GM23338 (cell line): ENCODE measurements at places on chromosomes 3 and 15. TPM values are rescaled to one million over a fixed set of nuclear protein-coding genes. Genes with fewer than 3 reads are reported as not detected.

GRCh38 chr15:57881361-57881760 is 174.8 kb downstream of the POLR2M start:
- no peaks in the 10 kb centered on the region for H3K4me1 ChIP-seq
- no peak overlapping the region for H3K27ac ChIP-seq
- no peaks in the 10 kb centered on the region for H3K36me3 ChIP-seq
- no peak for DNase-seq

GRCh38 chr15:60454824-60455223 is 24.1 kb downstream of the ICE2 start:
- H3K4me3 ChIP-seq, result no peak overlapping the region
- no peaks in the 10 kb centered on the region for H3K27me3 ChIP-seq
- H3K4me1 ChIP-seq, result no peaks in the 10 kb centered on the region
- no peak for DNase-seq

GRCh38 chr3:107432013-107432515 is 54.8 kb downstream of the CCDC54 start:
- H3K4me1 ChIP-seq, result no peaks in the 10 kb centered on the region; the same call in 1 of the 2 replicates
- H3K4me3 ChIP-seq, result peak overlapping the region; percentile 60
- H3K27ac ChIP-seq, result peak overlapping the region; percentile 65

GRCh38 chr15:41543521-41543870 is 561 bp downstream of the RPAP1 start:
- H3K27ac ChIP-seq, result peak overlapping the region; percentile 89
- no peak for DNase-seq
- no peaks in the 10 kb centered on the region for H3K36me3 ChIP-seq
- no peaks in the 10 kb centered on the region for H3K4me1 ChIP-seq

DNA sequence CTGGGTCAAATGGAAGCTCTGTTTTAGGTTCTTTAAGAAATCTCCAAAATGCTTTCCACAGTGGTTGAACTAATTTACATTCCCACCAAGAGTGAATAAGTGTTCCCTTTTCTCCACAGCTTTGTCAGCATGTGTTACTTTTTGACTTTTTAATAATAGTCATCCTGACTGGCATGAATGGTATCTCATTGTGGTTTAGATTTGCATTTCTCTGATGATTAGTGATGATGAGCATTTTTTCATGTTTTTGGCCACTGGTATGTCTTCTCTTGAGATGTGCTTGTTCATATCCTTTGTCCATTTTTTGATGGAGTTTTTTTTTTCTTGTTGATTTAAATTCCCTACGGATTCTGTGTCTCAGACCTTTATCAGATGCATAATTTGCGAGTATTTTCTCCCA is 745.0 kb upstream of the BCHE start:
- H3K4me3 ChIP-seq, result no peak overlapping the region
- no peak overlapping the region for H3K27ac ChIP-seq
- no peaks in the 10 kb centered on the region for H3K4me1 ChIP-seq
- no peak for DNase-seq
- no peaks in the 10 kb centered on the region for H3K27me3 ChIP-seq

- H3K4me3 ChIP-seq, result no peak overlapping the region
- no peak overlapping the region for H3K27ac ChIP-seq
- H3K36me3 ChIP-seq, result no peaks in the 10 kb centered on the region
- peak; percentile 59 for DNase-seq
Observed at GRCh38 chr3:138332472-138333073, 2.9 kb upstream of the NME9 start.

- DNase-seq, result peak; percentile 74
- H3K36me3 ChIP-seq, result no peaks in the 10 kb centered on the region
- peak overlapping the region; percentile 64 for H3K4me3 ChIP-seq
Observed at GRCh38 chr3:186825294-186825821, 17.2 kb upstream of the ADIPOQ start.

DNA sequence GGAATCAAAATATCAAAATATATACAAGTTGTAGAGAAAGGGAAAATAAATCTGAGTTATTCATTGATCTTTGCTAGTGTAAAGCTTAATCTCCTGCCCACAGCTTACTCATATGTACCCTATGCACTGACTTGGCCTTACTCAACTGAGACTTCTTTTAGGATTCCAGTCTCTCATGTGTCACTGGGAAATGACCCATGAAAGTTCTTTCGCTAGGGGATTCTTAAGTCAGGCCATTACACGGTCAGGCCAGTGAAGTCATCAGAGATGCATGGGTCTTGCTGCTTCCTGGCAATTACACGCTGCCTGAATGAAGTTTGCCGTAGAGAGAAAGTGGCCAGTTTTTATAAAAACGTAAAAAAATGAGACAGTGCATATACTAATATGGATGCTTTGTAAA is 20.7 kb upstream of the LPP start:
- no peaks in the 10 kb centered on the region for H3K36me3 ChIP-seq
- H3K27me3 ChIP-seq, result no peaks in the 10 kb centered on the region
- no peak overlapping the region for H3K27ac ChIP-seq
- no peak for DNase-seq
- no peaks in the 10 kb centered on the region for H3K4me1 ChIP-seq

GRCh38 chr15:55683376-55683775 is 59.6 kb downstream of the PRTG start:
- no peak overlapping the region for H3K4me3 ChIP-seq
- H3K27me3 ChIP-seq, result no peaks in the 10 kb centered on the region

DNA sequence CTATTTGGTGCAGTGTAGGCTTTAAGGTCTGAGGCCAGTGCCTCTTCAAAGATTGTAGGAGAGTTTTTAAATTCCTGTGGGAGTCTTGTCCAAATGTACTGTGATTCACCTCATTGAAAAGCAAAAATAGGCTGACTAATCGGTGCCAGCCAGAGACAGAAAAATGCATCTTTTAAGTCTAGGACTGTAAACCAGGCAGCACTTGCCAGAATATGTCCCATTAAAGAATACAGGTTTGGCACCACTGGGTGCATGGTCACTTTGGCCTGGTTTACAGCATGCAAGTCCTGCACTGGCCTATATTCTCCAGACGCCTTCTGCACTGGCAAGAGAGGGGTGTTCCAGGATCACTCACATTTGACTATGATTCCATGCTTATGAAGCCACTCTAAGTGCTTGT is 20.3 kb upstream of the NOX5 start:
- no peak overlapping the region for H3K27ac ChIP-seq
- H3K4me1 ChIP-seq, result peaks cover 18% of the 10 kb centered on the region
- DNase-seq, result no peak
- H3K4me3 ChIP-seq, result no peak overlapping the region
- no peaks in the 10 kb centered on the region for H3K36me3 ChIP-seq

GRCh38 chr3:178036451-178037144 is 499.6 kb upstream of the KCNMB2 start:
- no peaks in the 10 kb centered on the region for H3K36me3 ChIP-seq
- no peaks in the 10 kb centered on the region for H3K4me1 ChIP-seq
- no peak for DNase-seq
- no peak overlapping the region for H3K4me3 ChIP-seq

GRCh38 chr15:60607817-60608216 is 128.9 kb upstream of the ICE2 start:
- H3K27me3 ChIP-seq, result no peaks in the 10 kb centered on the region
- no peak overlapping the region for H3K4me3 ChIP-seq
- H3K36me3 ChIP-seq, result no peaks in the 10 kb centered on the region
- no peaks in the 10 kb centered on the region; the same call in 1 of the 2 replicates for H3K4me1 ChIP-seq
- H3K27ac ChIP-seq, result no peak overlapping the region

GRCh38 chr3:100277255-100277800 is 16.5 kb downstream of the TBC1D23 start:
- H3K27ac ChIP-seq, result no peak overlapping the region
- peaks cover 8% of the 10 kb centered on the region for H3K4me1 ChIP-seq
- H3K36me3 ChIP-seq, result no peaks in the 10 kb centered on the region; the same call in 1 of the 2 replicates
- H3K4me3 ChIP-seq, result no peak overlapping the region
- H3K27me3 ChIP-seq, result no peaks in the 10 kb centered on the region

GRCh38 chr3:144129536-144130214 is 158.1 kb downstream of the DIPK2A start:
- H3K4me3 ChIP-seq, result no peak overlapping the region
- H3K4me1 ChIP-seq, result no peaks in the 10 kb centered on the region
- H3K27me3 ChIP-seq, result no peaks in the 10 kb centered on the region
- no peaks in the 10 kb centered on the region for H3K36me3 ChIP-seq
- no peak for DNase-seq

- H3K4me1 ChIP-seq, result peaks cover 24% of the 10 kb centered on the region
- H3K4me3 ChIP-seq, result no peak overlapping the region
- H3K36me3 ChIP-seq, result no peaks in the 10 kb centered on the region
- DNase-seq, result no peak
- no peak overlapping the region for H3K27ac ChIP-seq
Observed at GRCh38 chr15:80709542-80709941, 14.4 kb downstream of the ABHD17C start.

Gene GREM1
- 0.12 and 1.0 TPM in 2 replicates for total RNA-seq

Gene FBXO40
- 0.03 and 0.23 TPM in 2 replicates for total RNA-seq

Gene GOLGA8S
- not detected in 2 replicates for total RNA-seq

Gene CEP70
- 24.9 and 28.8 TPM in 2 replicates for total RNA-seq

Gene PLA2G4B
- 3.4 and 4.4 TPM in 2 replicates for total RNA-seq
